HCT116 (cell line): ENCODE measurements at places on chromosomes 12 and 14. TPM values are rescaled to one million over a fixed set of nuclear protein-coding genes. Genes with fewer than 3 reads are reported as not detected.
A peak's percentile ranks its signal among the peaks of the same experiment; 100 is the strongest.

DNA sequence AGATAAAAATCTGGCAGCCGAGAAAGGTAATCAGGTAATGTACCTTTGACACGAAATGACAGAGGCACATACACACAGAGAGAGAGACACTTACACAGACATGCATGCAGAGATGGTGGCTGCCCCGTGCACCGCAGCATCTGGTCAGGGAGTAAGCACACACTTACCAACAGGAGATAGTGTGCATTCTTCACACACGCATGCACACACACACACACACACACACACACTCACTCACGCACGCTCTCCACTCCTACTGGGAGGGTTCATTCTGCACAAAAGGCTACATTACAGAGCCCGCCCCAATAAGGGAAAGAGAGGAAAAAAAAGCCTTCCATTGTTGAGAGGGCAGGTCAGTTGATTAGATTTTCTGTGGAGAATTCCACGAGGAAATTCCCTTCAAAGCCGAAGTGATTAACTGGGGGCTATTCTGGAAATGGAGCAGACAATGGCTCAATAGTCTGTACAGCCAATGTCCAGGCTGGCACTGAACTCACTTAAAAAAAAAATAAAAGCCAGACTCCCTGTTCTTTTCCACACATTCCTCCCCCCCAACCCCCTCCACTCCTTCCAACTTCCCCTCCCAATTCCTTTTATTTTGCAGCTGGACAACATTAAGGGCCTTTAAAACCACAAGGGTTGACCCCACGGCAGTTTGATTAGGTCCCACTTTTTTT lies 1.4 kb upstream of the SOX5 start:
- no peaks in the 10 kb centered on the region for H3K4me1 ChIP-seq
- H3K27me3 ChIP-seq, result no peaks in the 10 kb centered on the region
- no peak overlapping the region for H3K27ac ChIP-seq
- H3K4me3 ChIP-seq, result no peak overlapping the region

- H3K4me3 ChIP-seq, result no peak overlapping the region
- no peaks in the 10 kb centered on the region; the same call in 1 of the 2 replicates for H3K27me3 ChIP-seq
- H3K27ac ChIP-seq, result no peak overlapping the region
- DNase-seq, result peak; percentile 27
- H3K4me1 ChIP-seq, result peaks cover 23% of the 10 kb centered on the region
- H3K36me3 ChIP-seq, result no peaks in the 10 kb centered on the region
Measured at GRCh38 chr12:52427083-52427482, 7.1 kb downstream of the KRT75 start.

DNA sequence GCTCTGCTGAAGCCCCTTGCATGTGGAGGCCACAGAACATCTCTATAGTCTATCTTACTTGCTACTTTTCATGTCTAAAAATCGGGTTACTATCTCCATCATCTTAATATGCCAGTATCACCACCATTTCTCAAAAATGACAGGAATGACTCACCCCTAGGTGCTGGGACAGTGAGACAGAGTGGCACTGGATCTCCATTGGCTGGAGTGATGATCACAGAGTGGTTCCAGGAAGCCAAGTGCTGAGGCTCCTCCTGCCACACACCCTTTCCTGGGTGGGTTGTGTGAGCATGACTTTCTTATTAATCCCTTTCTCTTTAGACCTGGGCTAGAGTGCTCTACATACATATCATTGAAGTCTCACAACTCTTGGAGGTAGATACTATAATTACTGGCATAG lies 3.3 kb upstream of the ASCL1 start:
- no peak overlapping the region for H3K27ac ChIP-seq
- H3K27me3 ChIP-seq, result peaks cover 23% of the 10 kb centered on the region
- no peaks in the 10 kb centered on the region for H3K36me3 ChIP-seq
- H3K4me1 ChIP-seq, result no peaks in the 10 kb centered on the region
- DNase-seq, result no peak

GRCh38 chr12:75655315-75655806 lies 144.0 kb upstream of the KRR1 start:
- peak overlapping the region; percentile 99 for H3K27ac ChIP-seq
- peaks cover 3% of the 10 kb centered on the region; the same call in 1 of the 2 replicates for H3K36me3 ChIP-seq
- no peaks in the 10 kb centered on the region for H3K27me3 ChIP-seq
- H3K4me3 ChIP-seq, result no peak overlapping the region

The TCL1B gene
- total RNA-seq, result not detected
